NCI-H510A treated with DMSO at 0.1 percent for 48 hours (cell line): ENCODE measurements at places on chromosomes 2 and 18.
A peak's percentile ranks its signal among the peaks of the same experiment; 100 is the strongest.

DNA sequence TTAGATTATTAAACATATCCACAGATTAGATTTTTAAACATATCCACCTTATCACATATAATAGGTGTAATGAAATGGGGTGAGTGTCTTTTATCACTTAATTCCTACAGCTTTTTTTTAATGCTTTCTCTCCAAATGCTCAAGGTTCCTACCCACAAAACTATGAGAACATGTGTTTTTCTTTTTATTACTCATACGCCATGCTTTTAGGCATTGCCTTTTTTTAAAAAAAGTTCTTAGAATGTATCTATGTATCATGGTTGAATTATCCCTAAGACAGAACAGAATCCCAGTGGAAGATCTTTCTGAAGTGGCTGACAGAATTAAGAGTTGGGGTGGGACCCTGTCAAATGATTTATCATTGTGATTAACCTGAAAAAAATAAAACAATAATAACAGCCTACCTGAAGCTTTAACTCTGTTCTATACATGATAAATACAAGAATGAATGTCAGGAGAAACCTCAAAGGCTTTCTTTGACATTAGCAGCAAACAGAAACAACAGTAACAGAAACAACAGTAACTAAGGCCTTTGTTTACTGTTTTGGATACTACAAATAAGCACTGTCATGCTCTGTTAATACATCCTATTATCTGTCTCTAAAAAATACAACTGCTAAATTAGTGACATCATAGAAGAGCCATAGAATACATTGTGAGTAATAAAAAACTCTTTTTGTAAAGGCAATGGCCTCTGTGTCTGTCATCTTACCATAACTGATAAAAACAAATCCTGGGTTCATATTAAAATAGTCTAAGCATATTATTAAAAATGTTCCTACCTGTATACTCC is 4.1 kb upstream of the ZNF397 start:
- DNase-seq = no peak

DNA sequence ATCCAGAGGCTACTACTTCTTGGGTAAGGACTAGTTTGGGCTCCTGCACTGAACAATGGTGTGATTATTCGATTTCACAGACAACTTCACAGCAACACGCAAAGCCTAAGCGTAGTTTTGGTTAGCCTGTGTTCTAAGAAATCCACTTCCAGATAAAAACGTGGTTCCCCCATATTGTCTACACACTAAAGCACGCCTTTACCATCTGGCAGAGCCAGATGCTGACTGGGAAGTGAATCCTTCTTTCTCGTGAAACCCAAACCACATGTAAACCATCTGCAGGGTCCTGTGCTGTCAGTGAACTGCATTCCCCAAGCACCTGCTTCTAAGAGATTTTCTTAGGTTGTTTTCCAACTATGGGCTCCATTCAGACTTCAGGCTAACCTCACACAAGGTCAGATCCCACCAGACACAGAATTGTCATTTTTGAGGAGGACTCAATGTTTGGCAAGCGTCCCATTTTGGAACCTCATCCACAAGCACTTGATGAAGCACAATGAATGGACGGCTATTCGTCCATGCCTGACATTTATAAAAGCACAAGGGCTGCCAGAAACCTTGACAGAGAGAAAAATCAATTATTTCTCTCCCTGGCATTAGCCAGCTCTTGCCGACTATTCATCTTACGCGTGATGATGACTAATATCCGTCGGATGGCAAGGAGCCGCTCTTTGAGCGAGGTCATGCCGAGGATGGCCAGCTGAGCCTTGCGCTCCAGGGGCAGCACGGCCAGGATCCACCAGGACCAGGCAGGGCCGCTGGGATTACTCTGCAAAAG is 38.4 kb downstream of the LONRF2 start:
- no peak for DNase-seq

DNA sequence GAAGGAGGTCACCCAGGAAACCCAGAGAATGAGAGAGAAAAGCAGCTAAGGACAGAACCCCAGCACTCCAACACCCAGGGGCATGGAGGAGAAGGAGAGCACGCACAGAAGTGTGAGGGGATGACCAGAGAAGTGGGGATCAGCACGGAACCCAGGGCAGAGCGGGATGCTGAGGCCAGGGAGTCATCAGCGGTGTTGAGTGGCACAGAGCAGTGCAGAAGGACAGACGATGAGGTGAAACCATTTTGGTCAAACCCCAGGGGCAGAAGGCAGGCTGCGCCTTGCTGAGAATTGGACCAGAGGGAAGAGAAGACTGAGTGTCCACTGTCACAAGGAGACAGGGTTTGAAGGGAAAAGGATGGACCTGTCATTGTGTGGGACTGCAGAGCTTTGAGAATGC is 23.4 kb upstream of the ASB18 start:
- DNase-seq = no peak

DNA sequence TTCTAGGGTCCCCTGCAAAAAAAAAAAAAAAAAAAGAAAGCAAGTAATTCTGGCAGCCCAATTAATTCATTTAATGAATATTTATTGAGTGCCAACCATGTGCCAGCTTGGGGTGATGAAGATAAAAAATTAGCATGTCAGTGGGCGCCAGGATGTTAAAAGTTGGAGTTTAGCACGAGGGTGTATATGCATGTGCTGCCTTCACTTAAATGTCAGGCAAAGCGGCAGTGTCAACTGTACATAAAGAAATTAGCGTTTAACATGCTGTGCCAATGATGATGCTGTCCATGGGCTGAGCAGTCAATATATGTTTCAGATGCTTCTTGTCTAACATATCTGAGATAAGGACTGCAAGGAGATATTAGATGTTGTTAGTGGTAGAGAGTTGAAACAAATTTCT is 49.5 kb downstream of the ASAP2 start:
- no peak for DNase-seq

DNA sequence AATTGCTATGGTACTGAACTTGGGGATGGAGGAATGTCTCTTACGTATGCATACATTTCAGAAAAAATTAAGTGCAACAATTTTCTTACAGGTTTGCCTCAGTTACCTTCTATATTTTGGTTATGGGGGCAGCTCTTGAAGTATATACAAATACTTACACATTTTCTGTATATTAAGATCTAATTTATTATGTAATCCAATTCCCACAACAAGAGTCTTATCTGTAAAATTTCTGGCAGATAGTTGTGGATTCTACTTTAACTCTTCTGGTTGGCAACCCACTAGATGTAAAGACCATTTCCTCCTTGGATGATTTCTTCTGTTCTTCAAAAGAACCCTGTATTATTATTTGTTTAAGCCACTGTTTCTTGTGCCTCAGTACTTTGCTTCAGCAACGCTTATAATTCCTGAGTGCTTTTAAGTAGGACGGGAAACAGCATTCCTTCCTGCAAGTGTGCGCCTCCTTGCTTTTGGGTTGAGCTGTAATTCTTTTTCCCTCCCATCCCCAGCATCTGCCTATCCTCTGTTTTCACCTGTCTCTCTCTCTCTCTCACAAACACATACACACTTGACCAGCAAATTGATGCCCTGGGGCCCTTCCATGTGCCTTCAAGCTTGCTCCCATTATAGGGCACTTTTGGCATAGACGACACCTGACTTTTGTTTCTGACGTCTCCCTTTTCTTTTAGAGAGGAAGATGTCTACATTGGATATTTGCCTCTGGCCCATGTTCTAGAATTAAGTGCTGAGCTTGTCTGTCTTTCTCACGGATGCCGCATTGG is 61.4 kb downstream of the ACSL3 start:
- DNase-seq = no peak

- DNase-seq = no peak
Measured at GRCh38 chr2:127431408-127432023, 13.3 kb downstream of the PROC start.

DNA sequence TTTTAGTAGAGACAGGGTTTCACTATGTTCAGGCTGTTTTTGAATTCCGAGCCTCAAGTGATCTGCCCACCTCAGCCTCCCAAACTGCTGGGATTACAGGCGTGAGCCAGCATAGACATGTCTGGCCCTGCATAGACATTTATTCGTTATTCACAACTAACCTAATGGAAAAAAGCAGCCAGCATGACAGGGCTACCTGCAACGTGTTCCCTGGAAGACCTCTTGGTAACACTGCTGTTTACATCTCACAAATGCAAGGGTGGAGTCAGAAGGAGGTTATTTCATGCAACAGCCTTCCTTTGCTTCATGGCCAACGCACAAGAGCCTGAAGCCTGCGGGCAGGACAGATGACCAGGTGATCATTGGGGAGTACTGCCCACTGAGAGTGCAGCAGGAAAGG is 9.2 kb downstream of the SERPINE2 start:
- DNase-seq = no peak

- no peak for DNase-seq
Measured at GRCh38 chr2:12106440-12107080, 360.1 kb downstream of the LPIN1 start.

DNA sequence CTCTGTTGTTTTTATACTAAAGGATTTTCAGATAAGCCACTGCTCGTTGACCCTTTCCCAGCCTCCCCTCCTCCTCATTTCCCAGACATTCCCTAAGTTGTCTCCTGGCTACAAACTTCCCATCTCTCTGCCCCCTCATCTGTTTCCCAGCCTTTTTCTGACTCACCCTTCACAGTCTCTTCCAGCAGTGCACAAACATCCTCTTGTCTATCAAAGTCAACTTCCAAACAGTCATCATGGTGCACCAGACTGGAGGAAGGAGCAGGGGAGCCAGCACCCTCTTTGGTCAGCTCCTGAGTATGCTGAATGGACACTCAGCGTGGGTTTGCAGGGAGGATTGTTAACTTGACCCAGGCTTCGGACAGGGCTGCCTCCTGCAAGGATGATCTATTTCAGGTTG is 26.6 kb upstream of the SPRED2 start:
- no peak for DNase-seq

- no peak for DNase-seq
Measured at GRCh38 chr2:219592736-219593135, 4.9 kb upstream of the STK11IP start.

DNA sequence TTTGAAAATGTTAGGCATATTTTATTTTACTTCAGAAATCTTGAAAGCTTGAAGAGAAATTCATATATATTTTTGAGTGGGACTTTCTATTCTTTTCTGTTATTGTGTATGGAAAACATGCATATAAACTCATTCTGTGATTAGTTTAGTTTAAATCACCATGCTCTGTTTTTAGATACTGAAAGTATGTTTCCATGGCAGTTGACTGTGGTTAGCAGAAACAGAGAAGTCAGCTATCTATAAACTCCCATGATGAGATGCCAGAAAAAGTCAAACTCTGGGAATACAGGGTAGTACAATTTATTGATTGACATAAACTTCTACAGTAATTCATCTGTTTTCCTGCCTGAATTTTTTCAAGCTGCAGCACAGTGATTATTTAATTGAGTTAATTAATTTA is 905.3 kb upstream of the VRK2 start:
- no peak for DNase-seq

- DNase-seq = peak; percentile 57
Measured at GRCh38 chr2:196927376-196928225, 1.1 kb upstream of the PGAP1 start.
